ENCODE measurements at places on chromosomes 6 and 20. TPM values are rescaled to one million over a fixed set of nuclear protein-coding genes. Genes with fewer than 3 reads are reported as not detected.

SIRT5 gene
- 4.6 TPM for polyA plus RNA-seq

ZNF334 gene
- polyA plus RNA-seq, result 7.0 TPM

SLC35D3 gene
- polyA plus RNA-seq, result 5.9 TPM

PRL gene
- not detected for polyA plus RNA-seq

DST gene
- polyA plus RNA-seq, result 42.4 TPM

VSTM2L gene
- 2.8 TPM for polyA plus RNA-seq

KCNK16 gene
- 18.7 TPM for polyA plus RNA-seq

MUC21 gene
- polyA plus RNA-seq, result 0.23 TPM

NKX2-4 gene
- polyA plus RNA-seq, result not detected

SLC17A1 gene
- polyA plus RNA-seq, result 0.16 TPM

ADGRF5 gene
- polyA plus RNA-seq, result 2.6 TPM

GPSM3 gene
- polyA plus RNA-seq, result 5.2 TPM

HCK gene
- 2.3 TPM for polyA plus RNA-seq

TTLL9 gene
- polyA plus RNA-seq, result 1.4 TPM

JPH2 gene
- 1.1 TPM for polyA plus RNA-seq

PNPLA1 gene
- not detected for polyA plus RNA-seq

NCOA7 gene
- 7.4 TPM for polyA plus RNA-seq

KIFC1 gene
- polyA plus RNA-seq, result 0.42 TPM

ANGPT4 gene
- 0.23 TPM for polyA plus RNA-seq

PLCB1 gene
- 5.4 TPM for polyA plus RNA-seq

IMPG1 gene
- 0.08 TPM for polyA plus RNA-seq

SLC23A2 gene
- polyA plus RNA-seq, result 4.3 TPM

GRM1 gene
- 0.05 TPM for polyA plus RNA-seq

LY86 gene
- 0.38 TPM for polyA plus RNA-seq

BLTP3A gene
- polyA plus RNA-seq, result 2.5 TPM

LHFPL5 gene
- 2.0 TPM for polyA plus RNA-seq

HLA-DQB1 gene
- polyA plus RNA-seq, result 22.8 TPM

KHDC1L gene
- 0.28 TPM for polyA plus RNA-seq

DDX39B gene
- 423 TPM for polyA plus RNA-seq

ASIP gene
- not detected for polyA plus RNA-seq

OR2H1 gene
- polyA plus RNA-seq, result not detected

CRISP3 gene
- 2.4 TPM for polyA plus RNA-seq

SYTL3 gene
- polyA plus RNA-seq, result 0.57 TPM

SYCP2 gene
- 4.4 TPM for polyA plus RNA-seq

GDAP1L1 gene
- 3.6 TPM for polyA plus RNA-seq

TFAP2A gene
- polyA plus RNA-seq, result 0.12 TPM

ATP9A gene
- 5.8 TPM for polyA plus RNA-seq

C6orf47 gene
- polyA plus RNA-seq, result 11.2 TPM

FGD2 gene
- polyA plus RNA-seq, result 3.2 TPM

RBM24 gene
- polyA plus RNA-seq, result 0.38 TPM

RAET1L gene
- not detected for polyA plus RNA-seq

PLN gene
- 2.8 TPM for polyA plus RNA-seq

TUBB1 gene
- 0.15 TPM for polyA plus RNA-seq

CST4 gene
- polyA plus RNA-seq, result not detected

HLA-DOB gene
- polyA plus RNA-seq, result 0.38 TPM

KCNK5 gene
- 20.5 TPM for polyA plus RNA-seq

INSM1 gene
- 23.7 TPM for polyA plus RNA-seq

ZNFX1 gene
- polyA plus RNA-seq, result 4.3 TPM

LST1 gene
- polyA plus RNA-seq, result 6.2 TPM

TAP2 gene
- polyA plus RNA-seq, result 16.9 TPM

CGA gene
- not detected for polyA plus RNA-seq

LGSN gene
- 0.04 TPM for polyA plus RNA-seq

CCDC28A gene
- 12.4 TPM for polyA plus RNA-seq

PREP gene
- polyA plus RNA-seq, result 9.5 TPM

TMEM74B gene
- polyA plus RNA-seq, result 4.4 TPM

BPIFB4 gene
- polyA plus RNA-seq, result not detected

Data from pancreas (tissue), 10 donors.